HS-5 (cell line): ENCODE measurements at places on chromosomes 11 and 22.

GRCh38 chr11:64742087-64742888 is 1.7 kb downstream of the RASGRP2 start:
- DNase-seq, result no peak

- no peak for DNase-seq
Measured at GRCh38 chr11:109993786-109994185, 99.4 kb upstream of the ZC3H12C start.

GRCh38 chr11:124376280-124376679 is 8.0 kb downstream of the OR8B2 start:
- no peak for DNase-seq

GRCh38 chr11:61524963-61525587 is 16.5 kb downstream of the LRRC10B start:
- no peak for DNase-seq

DNA sequence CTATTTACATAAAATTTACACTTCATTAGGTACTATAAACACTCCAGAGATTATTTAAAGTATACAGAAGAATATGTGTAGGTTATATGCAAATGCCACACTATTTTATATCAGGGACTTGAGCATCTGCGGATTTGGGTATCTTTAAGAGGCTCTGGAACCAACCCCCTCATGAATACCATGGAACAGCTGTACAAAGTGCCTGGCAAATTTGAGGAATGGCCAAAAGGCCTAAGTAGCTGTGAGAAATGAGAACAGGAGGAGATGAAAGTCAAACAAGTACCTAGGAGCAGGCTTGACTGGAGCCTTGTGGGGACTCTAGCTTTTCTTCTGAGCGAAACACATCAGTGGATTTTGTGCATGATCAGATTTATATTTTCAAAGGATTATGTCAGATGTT is 149.3 kb downstream of the RBFOX2 start:
- DNase-seq, result no peak

GRCh38 chr11:94595076-94595475 is 27.9 kb downstream of the PIWIL4 start:
- DNase-seq, result no peak

- DNase-seq, result no peak
Measured at GRCh38 chr22:33811686-33812085, 108.6 kb downstream of the LARGE1 start.

- DNase-seq, result no peak
Measured at GRCh38 chr11:111245425-111245824, at the start of gene POU2AF2. POU2AF2 (plus strand) TSS chr11:111245725; CDS start chr11:111245854, 129 bp downstream.

GRCh38 chr11:15794361-15795150 is 561.8 kb downstream of the SOX6 start:
- DNase-seq, result no peak

- DNase-seq, result peak; percentile 44
Measured at GRCh38 chr22:41092023-41092817, at the start of gene EP300. EP300 (plus strand) TSS chr22:41092592; CDS start chr22:41093005, 413 bp downstream.

GRCh38 chr11:110026858-110027626 is 66.2 kb upstream of the ZC3H12C start:
- DNase-seq, result no peak

GRCh38 chr22:22751043-22751603 is 106.7 kb downstream of the GGTLC2 start:
- DNase-seq, result no peak

DNA sequence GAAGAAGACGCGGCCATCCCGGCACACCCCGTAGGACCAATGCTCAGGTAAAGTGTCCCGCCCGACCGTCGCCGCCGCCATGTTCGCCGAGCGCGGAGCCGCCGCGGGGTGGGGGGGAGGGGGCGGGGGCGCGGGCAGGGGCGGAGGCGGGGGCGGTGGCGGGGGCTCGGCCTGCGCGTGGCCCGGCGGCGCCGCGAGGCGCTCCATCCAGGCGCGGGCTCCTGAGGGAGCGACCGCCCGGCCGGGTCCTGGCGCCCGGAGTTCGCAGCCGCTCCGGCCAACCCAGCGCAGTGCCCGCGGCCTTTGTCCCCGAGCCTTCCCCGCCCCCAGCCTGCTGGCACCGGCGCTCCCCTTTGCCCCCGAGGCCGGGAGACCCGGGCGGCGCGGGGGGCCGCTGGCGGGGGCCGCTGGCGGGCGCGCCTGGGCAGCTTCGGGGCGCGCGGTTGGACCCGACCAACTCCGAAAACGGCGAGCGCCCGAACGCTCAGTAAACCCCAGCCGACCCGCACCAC is at the start of gene PLEKHA7:
PLEKHA7 (minus strand) TSS at position 94 of the 512 bp plus-strand sequence; CDS start at position 81, 13 bp downstream.
- DNase-seq, result no peak

DNA sequence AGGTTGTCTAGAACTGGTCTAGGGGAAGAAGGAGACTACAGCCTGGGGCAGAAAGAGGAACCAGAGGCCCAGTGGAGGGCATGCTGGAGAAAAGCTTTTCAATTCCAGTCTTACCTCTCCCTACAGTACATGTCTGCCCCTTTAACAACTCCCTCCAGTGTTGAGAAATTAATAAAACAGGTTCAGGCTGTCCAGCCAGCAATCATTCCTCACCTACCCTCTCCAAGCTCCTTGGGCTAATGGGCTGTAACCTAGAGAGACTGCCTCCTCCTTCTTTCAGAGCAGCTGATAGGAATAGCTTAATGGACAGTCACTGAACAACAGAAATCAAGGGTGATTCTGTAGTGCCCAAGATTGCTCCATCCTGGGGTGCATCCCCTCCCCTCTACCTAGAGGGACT is 8.8 kb downstream of the SLC35F2 start:
- no peak for DNase-seq

- DNase-seq, result no peak
Measured at GRCh38 chr11:115214644-115215234, 289.5 kb downstream of the CADM1 start.

DNA sequence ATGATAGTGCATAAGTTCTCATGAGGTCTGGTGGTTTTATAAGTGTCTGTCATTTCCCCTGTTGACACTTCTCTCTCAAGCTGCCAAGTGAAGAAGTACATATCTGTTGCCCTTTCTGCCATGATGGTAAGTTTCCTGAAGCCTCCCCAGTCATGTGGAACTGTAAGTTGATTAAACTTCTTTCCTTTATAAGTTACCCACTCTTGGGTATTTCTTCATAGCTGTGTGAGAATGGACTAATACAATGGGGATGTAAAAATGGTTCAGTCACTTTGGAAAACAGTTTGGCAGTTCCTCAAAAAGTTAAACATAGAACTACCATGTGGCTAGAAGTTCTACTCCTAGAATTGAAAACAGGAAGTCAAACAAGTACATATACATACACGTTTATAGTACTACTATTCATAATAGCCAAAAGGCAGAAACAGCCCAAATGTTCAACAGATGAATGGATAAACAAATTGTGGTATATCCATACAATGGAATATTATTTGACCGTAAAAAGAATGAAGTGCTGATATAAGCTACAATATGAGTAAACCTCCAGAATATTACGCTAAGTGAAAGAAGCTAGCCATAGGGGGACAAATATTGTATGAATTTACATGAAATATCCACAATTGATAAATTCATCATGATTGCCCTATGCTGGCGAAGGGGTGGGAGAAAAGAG is 16.0 kb upstream of the DKK3 start:
- DNase-seq, result no peak

- no peak for DNase-seq
Measured at GRCh38 chr11:46612326-46612725, 4.7 kb downstream of the HARBI1 start.

- no peak for DNase-seq
Measured at GRCh38 chr11:6995703-6996102, 24.4 kb downstream of the ZNF214 start.

DNA sequence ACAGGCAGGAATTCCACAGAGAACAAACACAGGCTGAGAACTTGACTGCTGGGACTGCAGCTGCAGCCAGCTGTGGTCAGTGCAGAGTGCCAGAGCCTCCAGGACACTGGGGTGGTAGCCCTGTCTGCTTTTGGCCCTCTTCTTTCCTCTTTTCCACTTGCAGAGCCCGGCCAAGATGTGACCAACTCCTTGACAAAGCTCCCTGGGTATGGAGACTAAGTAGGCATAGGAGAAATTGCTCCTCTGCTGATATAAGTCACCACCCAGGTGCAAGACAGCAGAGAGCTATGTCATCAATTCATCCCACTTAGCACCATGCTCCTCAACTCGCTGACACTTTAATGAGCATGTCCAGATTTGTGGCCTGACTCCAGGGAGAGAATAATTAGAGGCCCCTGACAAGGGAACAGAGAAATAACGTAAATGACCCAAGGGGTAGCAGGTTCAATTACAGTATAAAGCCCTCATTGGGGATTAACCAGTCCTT is 369.4 kb upstream of the B3GAT1 start:
- no peak for DNase-seq

DNA sequence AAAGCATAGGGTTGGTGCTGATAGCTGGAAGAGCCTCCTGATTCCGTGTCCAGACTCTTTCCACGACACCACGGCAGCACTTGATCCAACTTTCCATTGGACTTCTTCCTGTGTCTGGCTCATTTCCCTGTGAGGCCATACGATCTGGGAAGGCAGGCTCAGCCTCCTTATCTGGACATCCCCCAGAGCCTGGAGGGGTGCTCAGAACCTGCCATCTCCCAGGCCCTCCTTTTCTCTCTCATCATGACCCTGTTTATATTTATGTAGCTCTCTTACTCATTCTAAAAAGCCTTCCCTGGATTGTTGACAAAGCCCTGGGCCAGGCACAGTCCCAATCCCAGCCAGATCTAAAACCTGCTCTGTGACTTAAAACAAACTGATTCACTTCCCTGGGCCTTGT is 7.8 kb upstream of the BCL9L start:
- no peak for DNase-seq

DNA sequence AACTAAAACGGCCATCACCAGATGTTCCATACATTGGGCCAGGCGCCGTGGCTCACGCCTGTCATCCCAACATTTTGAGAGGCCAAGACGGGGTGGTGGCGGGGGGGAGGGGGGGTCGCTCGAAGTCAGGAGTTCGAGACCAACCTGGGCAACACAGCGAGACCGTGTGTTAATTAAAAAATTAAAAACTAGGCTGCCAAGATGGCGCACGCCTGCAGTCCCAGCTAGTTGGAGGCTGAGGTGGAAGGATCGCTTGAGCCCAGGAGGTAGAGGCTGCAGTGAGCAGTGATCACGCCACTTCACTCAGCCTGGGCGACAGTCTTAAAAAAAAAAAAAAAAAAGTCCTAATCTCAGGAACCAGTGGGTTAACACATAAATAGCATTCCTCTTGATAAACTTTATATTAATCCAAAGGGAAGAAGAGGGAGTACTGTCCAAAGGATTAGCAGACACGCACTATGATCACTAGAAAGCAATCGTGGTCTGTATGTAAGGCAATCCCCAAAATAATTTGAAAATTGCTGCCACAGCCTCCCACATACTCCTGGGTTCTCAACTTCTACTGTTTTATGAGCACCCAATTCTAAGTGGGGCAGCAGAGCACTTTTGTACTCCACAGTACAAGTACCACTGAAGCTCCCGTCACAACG is 604 bp downstream of the PUS3 start:
- no peak for DNase-seq

- DNase-seq, result no peak
Measured at GRCh38 chr11:1761857-1762536, 1.7 kb downstream of the CTSD start.

DNA sequence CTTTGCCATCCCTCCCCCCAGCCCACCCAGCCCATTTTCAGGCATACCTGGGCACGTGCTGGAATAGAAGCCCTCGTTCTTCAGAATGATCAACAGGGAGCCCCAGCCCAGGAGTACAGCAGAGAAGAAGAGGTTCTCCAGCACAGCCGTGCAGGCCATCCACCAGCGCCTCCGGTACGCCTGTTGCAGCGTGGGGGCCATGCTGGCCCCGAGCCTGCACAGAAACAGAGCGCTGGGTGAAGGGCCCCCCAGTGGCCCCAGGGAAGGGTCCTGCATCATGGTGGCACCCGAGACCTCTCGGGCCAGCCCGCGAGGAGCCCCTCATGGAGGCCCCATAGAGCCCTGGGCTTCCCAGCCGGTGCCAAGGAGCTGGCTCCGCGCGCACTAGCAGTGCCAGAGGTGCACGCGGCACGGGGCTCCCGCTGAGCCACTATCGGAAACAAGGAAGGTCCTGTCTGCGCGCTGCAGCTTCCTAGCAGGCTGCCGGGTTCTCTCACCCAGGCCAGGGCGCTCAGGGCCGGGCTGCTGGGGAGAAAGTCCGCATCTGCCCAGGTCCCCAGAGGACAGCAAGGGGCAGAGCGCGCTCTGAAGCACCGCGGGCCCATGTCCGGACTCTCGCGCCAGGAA is 1.5 kb downstream of the SLC43A1 start:
- no peak for DNase-seq

DNA sequence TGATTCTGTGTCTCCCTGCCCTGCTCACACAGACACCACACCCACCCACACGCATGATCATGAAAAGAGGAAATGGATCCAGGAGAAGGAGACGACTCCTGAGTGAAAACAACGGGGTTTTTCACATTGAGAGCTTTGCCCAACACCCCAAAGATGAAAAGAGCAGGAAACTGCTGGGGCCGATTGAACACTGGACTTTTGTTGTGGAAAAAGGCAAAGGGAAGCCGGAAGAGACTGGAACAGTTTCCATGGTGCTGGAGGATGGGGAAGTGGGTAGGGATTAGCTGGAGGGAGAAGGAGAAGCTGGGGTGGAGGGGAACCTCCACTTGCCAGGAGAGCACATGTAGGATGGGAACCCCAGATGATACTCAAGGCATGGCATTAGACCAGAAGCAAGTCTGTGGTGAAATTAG is 5.2 kb upstream of the SLC43A3 start:
- DNase-seq, result no peak

- DNase-seq, result no peak
Measured at GRCh38 chr11:63939397-63939891, 642 bp downstream of the NAA40 start.

GRCh38 chr11:88626216-88626615 is 288.7 kb upstream of the CTSC start:
- DNase-seq, result no peak

DNA sequence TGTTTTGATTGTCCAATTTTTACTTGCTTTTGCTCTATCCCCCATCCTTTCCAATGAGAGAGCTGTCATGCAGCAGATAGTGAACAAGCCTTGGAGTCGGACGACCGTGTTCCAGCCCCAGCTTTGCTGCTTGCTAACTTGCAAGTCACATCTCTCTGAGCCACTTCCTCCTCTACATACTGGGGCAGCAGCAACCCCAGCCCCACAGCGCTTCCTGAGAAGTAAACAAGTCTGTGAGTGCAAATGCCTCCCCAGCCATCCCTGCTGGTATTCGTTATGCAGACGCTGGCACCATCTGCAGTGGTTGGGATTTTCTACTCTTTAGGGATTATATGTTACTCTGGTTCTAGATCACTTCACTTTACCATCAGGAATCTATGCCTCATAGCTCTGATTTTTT is 35.0 kb downstream of the TPBGL start:
- no peak for DNase-seq

- no peak for DNase-seq
Measured at GRCh38 chr11:65180877-65181568, 705 bp upstream of the CAPN1 start.
